ENCODE measurements at places on chromosomes 7 and 10.
A peak's percentile ranks its signal among the peaks of the same experiment; 100 is the strongest.

DNA sequence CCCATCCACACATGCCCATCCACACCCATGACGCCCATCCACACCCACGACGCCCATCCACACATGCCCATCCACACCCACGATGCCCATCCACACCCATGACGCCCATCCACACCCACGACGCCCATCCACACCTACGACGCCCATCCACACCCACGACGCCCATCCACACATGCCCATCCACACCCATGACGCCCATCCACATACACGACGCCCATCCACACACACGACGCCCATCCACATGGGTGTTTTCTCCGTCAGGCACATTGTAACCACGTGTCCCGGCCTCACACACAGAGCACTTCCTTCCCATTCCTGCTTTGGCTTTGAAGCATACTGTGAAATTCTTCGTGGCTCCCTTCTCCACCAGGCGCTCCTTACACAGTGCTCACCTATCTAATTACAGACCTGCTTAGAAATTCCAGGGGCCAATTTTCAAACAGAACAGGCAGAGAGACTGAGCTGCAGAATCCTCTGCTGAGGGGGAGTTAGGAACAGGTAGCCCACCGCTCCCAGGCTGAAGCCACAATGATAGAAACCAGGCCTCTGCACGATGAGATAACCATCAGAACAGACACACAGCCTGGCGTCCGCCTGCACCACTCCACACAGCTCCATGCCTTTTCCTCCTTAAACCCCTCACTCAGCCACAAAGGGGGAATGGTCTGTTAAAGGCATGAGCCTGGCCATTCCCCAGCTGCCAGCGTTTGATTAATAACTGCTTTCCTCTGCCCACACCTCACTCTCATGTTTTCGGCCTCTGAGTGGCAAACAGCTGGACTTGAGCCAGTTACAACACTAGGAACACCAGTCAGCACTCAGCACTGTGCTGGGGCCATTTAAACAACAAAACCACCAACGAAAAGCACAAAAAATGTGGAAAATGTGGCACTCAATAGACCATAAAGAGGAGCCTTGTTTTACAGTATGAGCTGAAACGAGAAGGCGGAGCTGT, 501.6 kb downstream of the PTPRN2 start:
- DNase-seq, result peak; percentile 23

- no peak for DNase-seq
Measured at GRCh38 chr7:97757824-97758223, 25.9 kb downstream of the TAC1 start.

GRCh38 chr7:47954231-47954911, 6.1 kb upstream of the PKD1L1 start:
- DNase-seq, result no peak

GRCh38 chr7:29071203-29071874, 75.0 kb downstream of the CPVL start:
- no peak for DNase-seq
